ENCODE measurements at places on chromosomes 1 and 21. TPM values are rescaled to one million over a fixed set of nuclear protein-coding genes. Genes with fewer than 3 reads are reported as not detected.

GRCh38 chr1:18041102-18041501 is 66.5 kb upstream of the IGSF21 start:
- DNase-seq = no peak

GRCh38 chr1:76160225-76160624 is 85.7 kb downstream of the ST6GALNAC3 start:
- DNase-seq = no peak

The FCRL3 gene
- total RNA-seq = 3.9 TPM

DNA sequence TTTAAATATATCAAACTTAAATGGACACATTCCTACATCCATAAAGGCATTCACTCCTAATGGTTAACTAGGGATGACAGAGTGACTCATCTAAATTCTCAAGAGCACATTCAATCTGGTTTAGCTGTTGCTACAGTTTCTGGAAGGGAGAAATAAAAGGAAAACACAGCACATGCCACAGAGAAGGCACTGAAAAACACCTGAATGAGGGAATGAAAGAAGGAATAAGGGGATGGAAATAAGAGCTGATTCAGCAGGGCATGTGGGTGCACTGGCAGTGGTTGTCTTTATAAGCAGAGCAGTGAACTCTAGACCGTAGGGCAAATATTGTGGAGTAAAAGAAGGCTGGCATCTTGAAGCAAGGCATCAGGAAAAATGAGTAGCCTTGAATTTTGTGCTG is 79.3 kb downstream of the LHX4 start:
- no peak for DNase-seq

- no peak for DNase-seq
Measured at GRCh38 chr1:204584699-204585372, 68.6 kb downstream of the MDM4 start.

DNA sequence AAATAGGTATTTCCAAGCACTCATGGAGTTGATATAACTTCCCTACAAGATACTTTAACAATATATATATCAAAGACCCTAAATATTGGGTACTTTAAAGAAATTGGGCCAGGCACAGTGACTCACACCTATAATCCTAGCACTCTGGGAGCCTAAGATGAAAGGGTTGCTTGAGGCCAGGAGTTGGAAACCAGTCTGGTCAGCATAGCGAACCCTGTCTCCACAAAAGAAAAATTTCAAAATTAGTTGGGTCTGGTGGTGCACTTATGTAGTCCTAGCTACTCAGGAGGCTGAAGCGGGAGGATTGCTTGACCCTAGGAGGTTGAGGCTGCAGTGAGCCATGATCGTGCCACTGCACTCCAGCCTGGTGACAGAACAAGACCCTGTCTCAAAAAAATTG is 393.9 kb upstream of the DEPDC1 start:
- DNase-seq = no peak

- no peak for DNase-seq
Measured at GRCh38 chr1:246037832-246038231, 469.2 kb downstream of the SMYD3 start.

- no peak for DNase-seq
Measured at GRCh38 chr1:212110617-212111016, 75.1 kb downstream of the DTL start.

DNA sequence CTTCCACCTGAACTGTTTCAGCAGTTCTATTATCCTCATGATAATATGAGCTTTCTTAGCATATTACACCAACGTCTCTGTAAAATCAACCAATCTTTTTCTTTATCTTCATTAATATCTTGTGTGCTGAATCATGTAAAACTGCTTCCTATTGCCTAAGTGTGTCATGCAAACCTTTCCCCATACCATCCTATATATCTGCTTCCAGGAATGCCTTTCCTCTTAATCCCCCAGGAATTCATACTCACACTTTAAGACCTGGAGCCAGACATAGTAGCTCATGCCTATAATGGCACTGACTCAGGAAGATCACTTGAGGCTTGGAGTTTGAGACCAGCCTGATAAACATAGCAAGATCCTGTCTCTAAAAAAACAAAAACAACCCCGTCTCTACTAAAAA is 183.9 kb downstream of the NRIP1 start:
- DNase-seq = no peak

The SPATA45 gene
- total RNA-seq = not detected

DNA sequence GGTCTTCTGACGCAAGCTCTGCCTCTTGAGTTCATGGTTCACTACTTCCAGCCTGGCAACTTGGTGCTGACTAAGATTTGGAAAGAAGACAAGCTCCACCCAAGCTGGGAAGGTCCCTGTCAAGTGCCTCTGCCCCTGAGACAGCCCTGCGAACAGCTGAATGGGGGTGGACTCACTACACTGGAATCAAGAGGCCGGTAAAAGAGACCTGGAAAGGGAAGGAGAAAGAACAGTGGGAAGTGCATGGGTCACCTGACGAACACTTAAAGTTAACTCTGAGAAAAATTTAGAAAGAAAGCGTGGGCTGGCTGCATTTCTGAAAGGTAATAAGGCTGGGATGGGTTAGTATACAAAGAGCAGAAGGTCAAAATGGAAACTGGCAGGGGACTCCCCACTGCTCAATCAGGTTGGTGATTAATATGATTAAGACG is 26.1 kb upstream of the ZNF496 start:
- peak; percentile 20 for DNase-seq

The FAM43B gene
- not detected for total RNA-seq

DNA sequence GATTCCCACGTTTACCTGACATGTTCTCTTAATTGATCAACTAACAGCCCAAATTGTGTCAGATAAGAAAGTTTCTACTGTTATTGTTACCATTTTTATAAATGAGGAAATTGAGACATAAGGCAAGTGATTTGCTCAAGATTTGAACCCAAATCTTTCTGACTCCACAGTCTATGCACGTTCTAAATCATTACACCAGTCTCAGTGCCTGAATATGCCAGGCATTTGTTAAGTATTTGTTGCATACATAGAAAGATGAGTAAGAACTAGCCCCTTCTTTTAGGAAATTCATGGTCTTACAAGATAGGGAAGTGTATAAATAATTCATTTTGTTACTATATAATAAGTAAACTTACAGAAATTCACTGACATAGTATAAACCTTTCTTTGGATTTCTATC is 7.1 kb upstream of the CD101 start:
- DNase-seq = no peak

DNA sequence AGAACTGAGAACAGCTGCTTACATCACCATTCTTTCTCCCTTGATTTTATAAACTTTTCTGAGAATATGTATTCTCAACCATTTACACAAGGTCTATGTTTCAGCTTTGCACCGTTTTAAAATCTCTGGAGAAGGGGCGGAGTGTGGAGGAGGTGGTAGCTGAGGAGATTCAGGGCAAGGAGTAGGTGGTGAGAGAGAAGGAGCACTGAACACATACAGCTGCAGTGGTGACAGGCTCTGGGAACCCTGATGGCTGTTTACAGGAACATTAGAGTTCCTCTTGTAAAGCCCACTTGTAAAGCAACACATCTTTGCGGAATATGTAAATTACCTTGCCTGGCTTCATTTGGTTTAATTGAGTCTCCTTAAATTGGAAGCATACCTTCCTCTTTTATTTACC is 89.7 kb downstream of the SMYD2 start:
- DNase-seq = no peak

GRCh38 chr1:243526180-243526579 is 270.3 kb downstream of the SDCCAG8 start:
- no peak for DNase-seq

The LRRIQ3 gene
- total RNA-seq = 2.3 TPM

The KCNK2 gene
- total RNA-seq = not detected

The BCAS2 gene
- total RNA-seq = 30.4 TPM

DNA sequence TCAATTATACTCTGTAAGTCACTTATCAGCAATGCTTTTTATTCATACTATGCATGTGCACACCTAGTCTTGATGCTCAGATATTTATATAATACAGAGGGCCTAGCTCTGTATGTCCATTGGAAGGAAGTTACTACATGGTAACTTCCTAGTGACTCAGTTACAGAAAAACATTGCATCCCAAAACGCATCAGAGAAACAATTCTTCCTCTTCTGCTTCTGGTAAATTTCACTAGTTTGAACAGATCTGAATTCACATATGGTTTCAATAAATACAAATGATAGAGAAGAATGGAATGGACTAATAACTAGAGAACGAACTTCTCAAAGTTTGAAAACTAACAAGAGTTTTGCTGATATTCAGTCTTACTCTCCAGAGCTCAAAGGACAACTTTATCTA is 811.3 kb upstream of the ADGRL2 start:
- DNase-seq = no peak

GRCh38 chr1:184518736-184519357 is 132.0 kb downstream of the C1orf21 start:
- DNase-seq = no peak
